ENCODE measurements at places on chromosomes 6 and 20. TPM values are rescaled to one million over a fixed set of nuclear protein-coding genes. Genes with fewer than 3 reads are reported as not detected.
A peak's percentile ranks its signal among the peaks of the same experiment; 100 is the strongest.

GRCh38 chr6:99064834-99065233, 117.1 kb upstream of the FBXL4 start:
- H3K4me3 ChIP-seq, result no peak overlapping the region
- H3K4me1 ChIP-seq, result no peaks in the 10 kb centered on the region
- DNase-seq, result no peak
- H3K27me3 ChIP-seq, result no peaks in the 10 kb centered on the region
- no peaks in the 10 kb centered on the region for H3K36me3 ChIP-seq

DNA sequence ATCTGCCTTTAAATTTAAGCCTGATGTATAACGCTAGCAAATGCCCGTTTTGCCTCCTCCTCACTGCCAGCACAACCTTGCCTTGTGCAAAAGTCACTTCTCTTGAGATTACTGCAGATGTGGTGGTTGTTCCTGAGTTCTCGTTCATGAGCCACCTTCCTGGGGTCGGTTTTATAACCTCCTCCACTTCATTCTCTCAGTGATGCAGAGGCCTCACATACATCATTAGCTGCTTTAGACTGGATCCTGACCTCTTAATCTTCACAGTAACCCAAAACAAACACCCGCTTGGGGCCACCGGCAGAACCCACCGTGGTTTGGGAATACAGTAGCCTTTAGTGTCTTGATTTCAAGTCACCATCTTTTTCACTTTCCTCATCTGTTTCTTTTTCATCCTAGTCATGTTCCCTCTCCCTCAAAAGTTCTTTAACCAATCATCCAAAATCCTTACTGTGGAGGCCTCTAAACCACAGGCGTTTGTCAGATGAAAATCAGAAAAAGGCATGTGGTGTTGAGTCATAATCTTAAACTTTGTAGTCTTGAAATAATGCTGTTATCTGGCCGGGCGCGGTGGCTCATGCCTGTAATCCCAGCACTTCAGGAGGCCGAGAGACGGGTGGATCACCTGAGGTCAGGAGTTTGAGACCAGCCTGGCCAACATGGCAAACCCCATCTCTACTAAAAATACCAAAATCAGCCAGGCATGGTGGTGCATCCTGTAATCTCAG, 430.3 kb upstream of the SOX4 start:
- H3K36me3 ChIP-seq, result no peaks in the 10 kb centered on the region
- no peak overlapping the region for H3K27ac ChIP-seq
- peak; percentile 79 for DNase-seq
- H3K4me1 ChIP-seq, result peaks cover 1% of the 10 kb centered on the region

DNA sequence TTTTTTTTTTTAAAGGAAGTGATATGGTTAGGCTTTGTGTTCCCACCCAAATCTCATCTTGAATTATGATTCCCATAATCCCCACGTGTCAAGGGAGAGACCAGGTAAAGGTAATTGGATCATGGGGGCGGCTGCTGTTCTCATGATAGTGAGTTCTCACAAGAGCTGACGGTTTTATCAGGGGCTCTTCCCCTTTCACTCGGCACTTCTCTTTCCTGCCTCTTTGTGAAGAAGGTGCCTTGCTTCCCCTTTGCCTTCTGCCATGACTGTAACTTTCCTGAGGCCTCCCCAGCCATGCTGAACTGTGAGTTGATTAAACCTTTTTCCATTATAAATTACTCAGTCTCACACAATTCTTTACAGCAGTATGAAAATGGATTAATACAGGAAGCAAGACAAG, 64.3 kb downstream of the ZFP64 start:
- H3K36me3 ChIP-seq, result no peaks in the 10 kb centered on the region
- no peak overlapping the region for H3K4me3 ChIP-seq
- no peaks in the 10 kb centered on the region for H3K4me1 ChIP-seq

- peaks cover 18% of the 10 kb centered on the region for H3K4me1 ChIP-seq
- no peak overlapping the region for H3K4me3 ChIP-seq
- no peaks in the 10 kb centered on the region for H3K27me3 ChIP-seq
- H3K27ac ChIP-seq, result no peak overlapping the region
- peaks cover 11% of the 10 kb centered on the region for H3K36me3 ChIP-seq
Measured at GRCh38 chr20:46398963-46399362, 7.5 kb downstream of the ELMO2 start.

- H3K4me1 ChIP-seq, result no peaks in the 10 kb centered on the region
- H3K27me3 ChIP-seq, result no peaks in the 10 kb centered on the region
- DNase-seq, result no peak
- H3K4me3 ChIP-seq, result no peak overlapping the region
Measured at GRCh38 chr20:45612314-45612713, 17.2 kb upstream of the WFDC10A start.

GRCh38 chr6:5325173-5325572, 63.9 kb downstream of the FARS2 start:
- no peak overlapping the region for H3K27ac ChIP-seq
- no peaks in the 10 kb centered on the region for H3K27me3 ChIP-seq
- no peak for DNase-seq
- H3K4me1 ChIP-seq, result no peaks in the 10 kb centered on the region
- H3K36me3 ChIP-seq, result no peaks in the 10 kb centered on the region

- no peaks in the 10 kb centered on the region for H3K27me3 ChIP-seq
- H3K36me3 ChIP-seq, result peaks cover 18% of the 10 kb centered on the region
- no peak overlapping the region for H3K4me3 ChIP-seq
- DNase-seq, result no peak
Measured at GRCh38 chr20:35902545-35902941, 51.8 kb downstream of the SCAND1 start.

GRCh38 chr6:158911746-158912480, 88.1 kb downstream of the RSPH3 start:
- H3K36me3 ChIP-seq, result no peaks in the 10 kb centered on the region
- H3K4me1 ChIP-seq, result peaks cover 2% of the 10 kb centered on the region
- no peak for DNase-seq
- H3K27me3 ChIP-seq, result no peaks in the 10 kb centered on the region
- no peak overlapping the region for H3K4me3 ChIP-seq

The PRDM13 gene
- total RNA-seq, result not detected

The HTR1E gene
- not detected for total RNA-seq
